T1000 (cell line): ENCODE measurements at places on chromosomes 5 and 9.

GRCh38 chr9:117535973-117536372 lies 121.1 kb upstream of the ASTN2 start:
- no peak for DNase-seq

DNA sequence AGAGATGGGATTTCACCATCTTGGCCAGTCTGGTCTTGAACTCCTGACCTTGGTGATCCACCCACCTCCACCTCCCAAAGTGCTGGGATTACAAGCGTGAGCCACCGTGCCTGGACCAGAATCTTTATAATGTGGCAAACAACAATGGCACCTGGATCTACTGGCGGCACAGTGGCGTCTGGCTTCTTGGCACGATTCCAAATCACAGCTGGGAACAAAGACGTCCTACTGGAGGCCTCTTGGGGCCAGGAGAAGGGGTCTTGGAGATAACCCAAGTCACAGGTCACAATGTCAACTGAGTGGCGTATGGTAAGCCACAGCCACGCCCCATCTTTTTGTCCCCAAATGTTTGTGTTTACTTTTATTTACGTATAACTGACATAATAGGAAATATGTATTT lies 77.8 kb upstream of the RAPGEF1 start:
- DNase-seq = no peak

GRCh38 chr5:16593628-16594027 lies 23.2 kb downstream of the RETREG1 start:
- DNase-seq = no peak

DNA sequence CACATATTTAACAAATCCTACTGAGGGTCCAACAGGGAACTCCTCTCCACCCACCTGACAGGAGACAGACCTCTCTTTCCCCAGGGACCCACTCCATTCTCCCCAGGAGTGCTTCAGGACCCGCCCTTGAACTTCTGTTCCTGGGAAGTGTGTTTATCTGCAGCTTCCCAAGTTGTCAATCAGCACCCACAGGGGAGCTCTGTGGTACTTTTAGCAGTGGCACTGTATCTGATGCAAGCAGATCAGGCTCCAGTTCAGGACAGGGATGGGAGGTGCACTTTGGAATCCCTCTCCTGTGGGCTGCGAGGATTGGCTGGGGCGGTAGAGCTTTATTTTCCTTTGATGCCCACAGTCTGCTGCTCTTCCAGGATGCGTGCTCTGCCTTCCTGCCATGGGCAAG lies 8.7 kb downstream of the GALNT10 start:
- DNase-seq = no peak

DNA sequence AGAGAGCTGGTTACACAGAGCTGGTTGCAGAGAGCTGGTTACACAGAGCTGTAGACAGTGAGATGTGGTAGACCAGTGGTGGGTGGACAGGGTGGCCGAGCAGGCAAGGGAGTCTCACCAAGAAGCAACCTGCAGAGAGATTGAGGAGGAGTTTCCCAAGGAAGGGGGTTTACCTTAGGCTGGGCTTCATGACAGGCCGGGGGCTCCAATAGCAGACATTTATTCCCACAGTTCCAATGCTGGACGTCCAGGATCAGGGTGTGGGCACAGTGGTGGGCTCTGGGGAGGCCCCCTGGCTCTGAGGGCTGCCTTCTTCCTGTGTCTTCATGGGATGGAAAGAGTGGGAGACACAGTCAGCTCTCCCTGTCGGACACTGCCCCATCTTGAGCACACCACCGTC lies 386.9 kb upstream of the IRX4 start:
- no peak for DNase-seq

DNA sequence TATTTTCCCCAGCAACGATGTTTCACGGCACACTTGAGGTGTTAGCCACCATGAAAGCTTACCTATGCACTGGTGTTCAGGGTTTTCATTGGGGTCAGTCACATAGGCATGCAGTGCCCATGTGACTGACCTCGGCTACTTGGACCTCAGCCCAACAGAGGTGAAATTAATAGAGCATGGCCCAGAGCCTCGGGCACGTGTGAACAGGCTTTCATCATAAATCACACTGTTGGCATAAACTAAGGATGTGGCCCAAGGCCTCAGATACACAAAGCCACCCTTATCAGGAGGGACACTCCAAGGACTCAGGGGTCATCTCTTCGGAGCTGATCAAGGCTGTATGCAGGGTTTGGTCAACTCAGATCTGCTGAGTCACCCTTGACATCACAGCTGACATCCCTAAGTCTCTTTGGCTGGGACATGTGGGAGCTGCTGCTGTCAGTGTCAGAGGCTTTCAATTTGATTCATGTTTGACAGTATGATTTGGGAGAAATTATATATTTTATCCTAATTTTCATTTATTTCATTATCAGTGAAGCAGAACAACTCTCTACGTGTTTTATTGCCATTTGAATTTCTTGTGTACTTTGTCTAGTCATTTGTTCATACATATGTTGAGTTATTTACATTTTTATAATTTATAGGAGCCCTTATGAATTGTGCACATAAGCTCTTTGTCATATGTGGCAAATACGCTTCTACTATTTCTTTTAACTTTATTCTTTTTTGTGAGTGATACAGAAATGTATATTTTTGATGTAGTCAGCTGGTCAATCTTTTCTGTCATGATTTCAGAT lies 59.7 kb upstream of the ANKRD33B start:
- no peak for DNase-seq

GRCh38 chr9:20187318-20187717 lies 398.5 kb upstream of the SLC24A2 start:
- no peak for DNase-seq

DNA sequence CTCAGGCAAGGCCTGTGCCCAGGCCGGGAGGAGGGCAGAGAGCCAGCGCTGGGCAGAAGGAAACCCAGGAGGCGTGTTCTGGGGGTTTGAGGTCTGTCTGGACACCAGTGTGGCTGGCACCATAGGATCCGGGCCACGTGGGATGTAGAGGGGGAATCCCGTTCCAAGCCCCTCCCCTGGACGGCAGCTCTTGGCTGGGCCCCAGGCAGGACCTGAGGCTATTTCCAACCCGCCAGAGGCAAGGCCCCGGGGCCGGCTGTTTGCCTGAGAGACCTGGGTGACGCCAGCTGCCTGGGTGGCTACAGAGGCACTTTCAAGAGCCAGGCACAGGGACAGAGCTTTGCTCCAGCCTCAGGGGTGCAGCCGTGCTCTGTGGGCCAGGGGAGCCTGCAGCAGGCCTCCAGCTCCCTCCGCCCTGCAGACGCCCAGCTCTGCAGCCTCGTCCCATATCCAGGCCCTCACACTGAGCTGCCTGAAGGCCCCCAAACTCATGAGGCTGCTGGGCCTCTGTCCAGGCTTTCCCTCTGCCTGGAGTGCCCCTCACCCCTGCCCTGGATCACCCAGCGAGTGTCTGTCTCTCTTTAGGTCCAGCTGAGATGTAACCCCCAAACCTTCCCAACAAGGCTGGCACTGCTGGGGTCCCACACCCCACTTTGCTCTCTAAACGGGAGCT lies 56.6 kb upstream of the EGFL7 start:
- no peak for DNase-seq

DNA sequence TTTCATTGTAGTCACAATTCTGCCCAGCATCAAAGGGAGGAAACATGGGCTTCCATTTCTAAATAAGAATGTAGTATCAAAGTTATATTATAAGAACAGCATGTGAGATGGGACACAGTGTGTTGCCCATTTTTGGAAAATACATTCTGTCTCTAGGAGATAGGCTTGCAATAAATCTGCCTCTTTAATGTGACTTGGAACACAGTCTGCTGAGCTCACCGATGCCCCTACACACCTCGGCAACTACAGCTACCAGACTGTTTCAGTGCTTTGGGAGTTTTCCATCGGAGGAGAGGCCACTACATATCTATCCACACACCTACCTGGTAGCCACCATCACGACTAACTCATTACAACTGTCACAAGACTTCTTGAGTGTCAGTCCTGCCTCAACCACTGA lies 18.9 kb upstream of the FCHO2 start:
- no peak for DNase-seq

GRCh38 chr9:129886226-129887174 lies 51.2 kb downstream of the USP20 start:
- no peak for DNase-seq

DNA sequence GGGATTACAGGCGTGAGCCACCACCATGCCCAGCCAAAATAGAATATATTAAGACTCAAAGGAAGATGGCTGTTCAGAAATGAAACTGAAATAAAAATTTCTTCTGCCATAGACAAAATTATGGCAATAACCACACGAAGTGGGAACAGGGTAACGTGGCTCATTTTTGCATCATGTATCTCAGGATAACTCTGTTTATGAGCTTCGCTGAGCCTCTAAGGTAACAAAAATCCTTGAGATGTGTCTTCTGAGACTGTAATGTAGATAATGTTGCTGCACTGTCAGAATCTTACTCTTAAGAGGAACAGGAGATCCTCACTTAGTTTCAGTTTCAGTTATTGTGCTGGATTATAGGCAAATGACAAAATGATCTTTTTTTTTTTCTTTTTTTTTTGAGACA lies 153.8 kb downstream of the GOLPH3 start:
- no peak for DNase-seq

- no peak for DNase-seq
Measured at GRCh38 chr5:125023673-125024072, 277.2 kb upstream of the ZNF608 start.

DNA sequence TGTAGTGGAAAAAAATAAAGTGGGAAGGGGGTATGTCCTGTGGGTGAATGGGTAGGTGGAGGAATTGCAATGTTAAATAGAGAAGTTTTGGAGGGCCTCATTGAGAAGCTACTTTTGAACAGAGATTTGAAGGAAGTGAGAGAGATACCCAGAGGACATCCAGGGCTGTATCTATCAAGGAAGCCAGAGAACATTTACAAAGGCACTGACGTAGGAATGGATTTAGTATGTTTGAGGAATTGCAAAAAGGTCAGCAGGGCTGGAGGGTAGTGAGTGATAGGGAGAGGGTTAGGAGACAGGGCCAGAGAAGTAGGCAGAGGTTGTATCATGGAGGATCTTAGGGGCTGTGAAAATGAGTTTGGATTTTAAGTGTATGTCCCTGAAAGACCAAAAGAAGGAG lies 13.9 kb downstream of the PTTG1 start:
- DNase-seq = no peak

DNA sequence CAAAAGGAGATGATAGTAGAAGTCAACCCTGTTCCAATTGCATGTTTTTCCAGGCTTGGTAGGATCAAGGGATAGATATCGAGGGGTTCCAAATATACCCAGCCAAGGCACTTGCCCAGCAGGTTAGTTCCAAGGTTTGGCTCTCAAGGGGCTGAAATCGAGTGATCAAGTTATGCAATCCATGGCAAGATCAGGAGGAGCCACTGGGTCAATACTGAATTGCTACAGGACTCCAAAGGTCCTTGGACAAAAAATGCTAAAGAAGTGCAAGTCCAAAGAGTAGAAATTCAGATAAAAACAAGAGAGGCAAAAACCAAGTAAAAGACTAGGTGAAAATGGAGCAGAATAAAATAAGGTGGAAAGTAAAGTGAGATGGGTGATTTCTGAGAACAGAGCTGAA lies 179.1 kb upstream of the RFX3 start:
- DNase-seq = no peak

DNA sequence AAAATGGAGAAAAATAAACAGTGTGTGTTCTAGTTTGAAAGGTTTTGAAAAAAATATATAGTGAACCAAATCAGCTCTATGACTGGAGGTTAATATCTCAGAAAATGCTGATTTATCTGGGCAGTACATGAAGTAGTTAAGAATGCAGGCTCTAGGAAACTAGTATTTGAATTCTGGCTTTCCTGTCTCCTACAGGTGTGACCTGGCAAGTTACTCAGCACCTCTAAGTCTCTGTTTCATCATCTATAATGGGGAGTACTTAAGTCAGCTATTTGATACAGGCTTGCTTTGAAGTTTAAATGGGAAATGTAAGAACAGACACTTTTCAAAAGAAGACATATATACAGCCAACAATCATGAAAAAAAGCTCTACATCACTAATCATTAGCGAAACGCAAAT lies 5.2 kb downstream of the GRAMD2B start:
- DNase-seq = no peak

- no peak for DNase-seq
Measured at GRCh38 chr5:999032-999501, 9.5 kb upstream of the NKD2 start.

- DNase-seq = no peak
Measured at GRCh38 chr5:112119508-112119907, 299.6 kb downstream of the EPB41L4A start.
